Stimulated activated CD4-positive, alpha-beta T cell treated with anti-CD3 and anti-CD28 coated beads, Interleukin-2, amount 100 ng/mL, for 24 hours (primary cell): ENCODE measurements at places on chromosomes 4 and X.

GRCh38 chr4:109495514-109495913 is 61.9 kb downstream of the SEC24B start:
- no peak for DNase-seq

DNA sequence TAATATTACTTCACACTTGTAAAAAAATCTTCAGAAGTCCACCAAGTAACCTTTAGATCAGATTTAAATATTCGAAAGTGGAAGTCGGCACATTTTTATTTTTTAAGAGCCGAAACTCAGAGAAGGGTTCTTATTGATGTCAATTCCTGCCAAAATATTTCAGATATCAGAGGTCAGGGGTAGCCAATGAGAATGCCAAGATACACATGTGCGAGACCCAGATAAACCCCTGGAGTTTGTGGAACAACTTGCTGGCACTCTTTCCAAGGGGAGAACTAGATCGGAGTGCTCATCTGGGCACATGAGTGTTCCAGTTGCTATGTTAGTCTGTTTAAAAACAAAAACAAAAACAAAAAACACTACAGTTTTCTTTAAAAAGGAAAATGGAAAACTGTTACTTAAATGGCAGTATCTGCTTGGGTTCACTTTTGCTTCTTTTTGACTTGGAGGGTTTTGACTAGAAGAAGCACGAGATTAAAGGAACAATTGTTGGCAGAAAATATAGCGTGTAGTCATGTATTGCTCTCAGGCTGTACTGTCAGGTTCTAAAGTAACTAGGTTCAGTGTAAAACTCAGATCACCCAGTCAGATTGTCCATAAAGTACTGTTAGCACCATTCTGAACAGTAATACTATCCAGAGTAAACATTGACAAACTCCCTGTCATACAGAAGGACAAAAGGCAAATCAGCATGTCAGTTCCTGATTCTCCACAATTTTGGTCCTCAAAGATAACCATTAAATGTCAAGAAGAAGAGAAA is 188.0 kb upstream of the PACRGL start:
- DNase-seq = no peak

GRCh38 chr4:121370729-121371325 is 10.0 kb downstream of the QRFPR start:
- peak; percentile 49 for DNase-seq

DNA sequence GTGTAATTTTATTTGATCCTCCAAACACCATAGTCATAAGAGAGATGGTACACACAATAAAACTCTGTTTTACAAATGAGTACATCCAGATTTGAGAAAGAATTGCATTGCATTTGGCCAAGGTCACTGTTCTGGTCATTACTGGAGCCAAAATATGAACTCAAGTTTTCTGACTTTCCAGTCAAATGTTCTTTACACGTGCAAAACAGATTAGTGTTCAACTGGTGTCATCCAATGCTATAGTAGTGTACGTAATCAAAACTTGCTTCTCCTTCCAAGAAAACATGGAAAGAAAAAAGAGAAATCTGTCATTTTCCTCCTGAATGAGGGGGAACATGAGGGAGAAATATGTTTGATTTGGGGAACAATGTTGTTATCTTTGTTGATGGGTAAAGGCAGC is 291.9 kb downstream of the NAF1 start:
- no peak for DNase-seq

DNA sequence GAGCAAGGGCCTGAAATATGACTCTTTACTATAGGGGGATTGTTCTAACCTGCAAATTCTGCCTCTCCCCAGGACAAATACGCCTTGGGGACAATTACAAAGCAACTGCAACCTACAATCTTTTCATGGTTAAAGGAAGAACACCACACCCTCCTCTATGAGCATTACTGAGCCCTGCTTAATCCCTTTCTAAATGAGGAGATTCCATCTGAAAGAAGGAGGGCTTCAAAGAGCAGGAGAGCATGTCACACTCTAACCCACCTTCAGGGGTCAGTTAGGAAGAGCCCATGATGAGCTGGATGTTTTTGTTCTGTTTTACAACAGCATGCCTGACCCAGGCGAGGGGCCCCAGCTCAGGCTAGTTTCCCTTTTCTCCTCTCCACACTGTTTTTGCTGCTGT is 134.0 kb upstream of the ANXA3 start:
- no peak for DNase-seq

- DNase-seq = peak; percentile 82
These were observed 11.2 kb upstream of the CCNQ start for GRCh38 chrX:153609917-153610835.

GRCh38 chr4:39963656-39964055 is 14.1 kb downstream of the PDS5A start:
- DNase-seq = no peak

GRCh38 chr4:68148800-68149685 is 19.4 kb upstream of the TMPRSS11F start:
- no peak for DNase-seq

GRCh38 chrX:6226596-6227452 is 1.8 kb downstream of the NLGN4X start:
- no peak for DNase-seq

DNA sequence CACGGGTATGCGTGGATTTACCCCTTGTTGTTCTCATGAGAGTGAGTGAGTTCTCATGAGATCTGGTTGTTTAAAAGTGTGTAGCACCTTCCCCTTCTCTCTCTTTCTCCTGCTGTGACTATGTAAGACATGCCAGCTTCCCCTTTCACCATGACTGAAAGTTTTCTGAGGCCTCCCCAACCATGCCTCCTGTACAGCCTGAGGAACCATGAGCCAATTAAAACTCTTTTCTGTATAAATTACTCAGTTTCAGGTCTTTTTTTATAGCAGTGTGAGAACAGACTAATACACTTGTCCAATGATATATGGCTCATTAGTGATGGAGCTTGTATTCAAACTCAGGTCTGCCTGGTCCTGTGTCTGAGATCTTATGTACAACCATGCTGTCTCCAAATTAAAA is 28.5 kb upstream of the RTL3 start:
- no peak for DNase-seq

- DNase-seq = no peak
These were observed 3.7 kb downstream of the MAB21L2 start for GRCh38 chr4:150585611-150586010.

DNA sequence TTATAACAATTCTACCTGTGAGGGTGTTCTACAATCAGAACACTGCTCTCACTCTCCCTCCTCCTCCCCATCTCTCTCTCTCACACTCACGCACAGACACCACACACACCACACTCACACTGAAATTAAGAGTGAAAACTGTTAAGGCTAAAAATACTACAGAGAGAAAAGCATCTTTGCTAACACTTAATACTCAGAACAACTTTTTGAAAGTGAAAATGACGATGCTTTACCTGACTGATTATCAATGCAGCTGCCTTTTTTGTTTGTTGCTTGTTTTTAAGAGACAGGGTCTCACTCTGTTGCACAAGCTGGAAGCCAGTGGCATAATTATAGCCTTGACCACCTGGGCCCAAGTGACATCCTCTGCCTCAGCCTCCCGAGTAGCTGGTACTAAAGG is 222.4 kb downstream of the APBB2 start:
- DNase-seq = no peak

DNA sequence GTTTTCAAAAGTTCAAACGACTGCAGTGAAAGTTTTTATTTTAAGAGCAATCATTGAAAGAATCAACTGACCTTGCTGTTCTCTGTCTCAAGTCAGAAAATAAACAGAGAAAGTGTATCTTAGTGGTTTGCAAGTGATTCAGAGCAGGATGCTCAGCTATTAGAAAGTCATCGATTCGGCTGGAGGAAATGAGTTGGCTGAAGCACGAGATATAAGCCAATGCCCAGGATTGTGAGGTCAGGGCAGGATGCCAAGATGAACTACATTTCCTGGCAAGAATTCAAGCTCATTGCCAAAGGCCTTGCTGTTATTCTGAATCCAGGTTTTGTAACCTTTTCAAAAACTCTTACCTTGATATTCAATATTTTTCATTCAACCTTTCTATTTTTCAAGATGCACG is 541.4 kb upstream of the BOD1L1 start:
- DNase-seq = no peak

DNA sequence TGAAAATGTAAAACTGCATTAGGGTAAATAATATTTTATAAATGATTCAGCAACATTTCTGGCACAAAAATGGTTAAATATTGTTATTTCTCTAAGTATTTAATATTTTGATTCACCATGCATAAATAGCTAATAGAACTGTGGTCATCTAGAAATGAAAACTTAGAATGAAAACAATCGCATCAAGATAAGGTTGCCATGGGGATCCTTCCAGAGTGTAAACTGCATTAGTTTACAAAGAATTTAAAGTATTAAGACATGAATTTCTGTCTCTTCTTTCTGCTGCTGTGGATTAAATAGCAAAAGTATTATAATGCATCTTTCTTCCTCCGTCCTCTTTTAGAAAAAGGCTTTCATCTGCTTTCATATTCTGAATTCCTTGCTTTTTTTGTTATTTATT is 1064.6 kb upstream of the SLIT2 start:
- no peak for DNase-seq

DNA sequence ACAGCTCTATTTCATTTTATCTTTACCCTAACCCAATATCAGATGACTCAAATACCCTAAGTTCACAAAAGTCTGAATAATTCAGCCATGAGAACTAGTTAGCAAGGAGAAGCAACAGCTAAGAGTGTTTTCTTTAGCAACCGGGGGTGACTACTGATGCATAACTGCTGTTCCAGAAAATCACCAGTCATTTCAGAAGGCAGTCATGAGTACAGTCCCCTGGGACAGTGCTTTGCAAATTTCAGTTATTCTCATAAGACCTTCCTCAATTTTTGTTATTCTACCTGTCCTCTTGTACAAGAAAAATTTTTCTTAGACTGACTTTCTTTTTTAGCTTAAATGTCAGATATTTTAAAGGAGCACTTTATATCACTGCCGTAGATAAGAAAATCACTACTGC is 16.4 kb downstream of the BANK1 start:
- DNase-seq = no peak

DNA sequence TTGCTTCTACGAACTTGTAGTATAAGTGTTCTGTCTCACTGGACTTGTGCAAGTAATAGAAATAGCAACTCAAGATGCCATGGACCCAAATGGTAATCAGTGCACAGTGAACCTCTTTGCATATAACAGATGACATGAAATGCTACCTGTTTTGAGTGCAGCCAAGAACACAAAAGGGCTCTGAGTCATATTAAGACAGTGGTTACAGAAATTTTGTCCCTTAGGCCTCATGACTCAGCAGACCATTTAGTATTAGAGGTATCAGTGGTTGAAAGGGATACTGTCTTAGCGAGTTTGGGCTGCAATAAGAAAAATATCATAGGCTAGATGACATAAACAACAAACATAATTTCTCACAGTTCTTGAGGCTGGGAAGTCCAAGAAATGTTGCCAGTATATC is 502.9 kb upstream of the PCDH10 start:
- DNase-seq = no peak

GRCh38 chr4:105414316-105414715 is 59.5 kb downstream of the PPA2 start:
- no peak for DNase-seq

DNA sequence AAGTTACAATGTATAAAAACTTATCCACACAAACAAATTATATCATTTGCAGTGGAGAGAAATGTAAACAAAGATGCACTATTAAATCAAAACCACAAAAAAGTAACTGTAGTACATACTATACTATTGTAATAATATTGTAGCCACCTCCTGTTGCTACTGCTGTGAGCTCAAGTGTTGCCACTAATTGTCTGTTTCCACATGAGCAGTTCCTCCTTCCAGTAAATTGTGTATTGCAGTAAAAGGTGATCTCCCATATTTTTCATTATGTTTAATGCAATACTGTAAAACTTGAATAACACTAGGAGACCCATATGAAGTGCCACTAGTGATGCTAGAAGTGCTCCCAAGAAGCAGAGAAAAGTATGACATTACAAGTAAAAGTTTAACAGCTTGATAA is 11.7 kb downstream of the LIN54 start:
- no peak for DNase-seq

- no peak for DNase-seq
These were observed 265.3 kb downstream of the GRIA3 start for GRCh38 chrX:123449335-123449734.

- no peak for DNase-seq
These were observed 22.6 kb downstream of the ADAMTS3 start for GRCh38 chr4:72546456-72546855.

DNA sequence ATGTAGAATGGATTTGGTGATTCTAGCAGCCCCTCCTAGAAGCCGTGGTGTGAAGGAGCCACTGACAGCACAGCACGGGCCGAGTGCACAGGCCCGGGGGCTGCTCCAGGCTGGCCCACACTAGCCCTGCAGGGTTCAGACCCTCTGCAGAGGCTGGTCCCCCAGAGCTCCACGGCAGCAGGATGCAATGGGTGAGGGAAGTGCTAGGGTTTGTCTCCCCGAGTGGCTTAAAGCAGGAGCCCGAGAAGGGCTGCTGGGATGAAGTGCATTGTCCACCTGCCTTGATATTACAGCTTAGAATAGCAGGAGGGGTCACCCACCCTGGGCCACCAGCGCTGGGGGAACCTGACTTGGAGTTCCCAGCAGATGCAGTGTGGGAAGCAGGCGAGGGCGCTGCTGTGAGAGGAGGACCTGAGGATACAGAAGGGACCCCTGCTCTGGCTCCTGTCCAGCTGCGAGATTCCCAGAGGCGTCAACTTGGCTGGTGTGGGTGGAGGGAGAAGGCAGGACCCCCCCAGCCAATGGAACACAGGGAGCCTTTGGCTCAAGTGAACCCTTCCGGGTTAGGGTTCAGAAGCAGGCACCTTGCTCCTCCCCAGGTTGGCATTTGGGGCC is 30.0 kb downstream of the WDR1 start:
- no peak for DNase-seq

- DNase-seq = no peak
These were observed 22.0 kb upstream of the TRPC3 start for GRCh38 chr4:121973816-121974215.

DNA sequence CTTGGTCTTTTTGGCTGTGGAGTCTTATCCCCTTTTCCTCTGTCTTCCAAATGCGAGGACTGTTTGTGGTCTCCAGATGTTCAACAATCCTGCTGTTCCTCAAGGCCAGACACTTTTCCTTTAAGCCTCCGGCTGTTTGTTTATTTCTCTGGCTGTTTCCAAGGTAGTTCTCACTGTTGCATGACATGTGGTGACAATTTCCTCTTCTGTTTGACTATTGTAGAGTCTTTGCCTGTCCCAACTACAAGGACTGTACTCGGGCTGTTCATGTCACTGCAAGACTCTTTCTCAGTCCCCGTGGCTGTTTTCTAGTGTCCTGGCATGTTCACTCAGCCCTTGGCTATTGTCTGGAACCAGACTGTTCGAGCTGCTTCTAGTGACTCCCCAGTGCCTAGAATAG is 50.6 kb downstream of the ZNF157 start:
- no peak for DNase-seq
